T-helper 1 cell treated with Interleukin-12 subunit alpha and Interleukin-12 subunit beta and Interleukin-4 antibody, amounts not matched to agents 30 ng/mL and 1 ng/mL, for 36 hours (primary cell): ENCODE measurements at places on chromosomes 7 and 10. TPM values are rescaled to one million over a fixed set of nuclear protein-coding genes. Genes with fewer than 3 reads are reported as not detected.

The GRK5 gene
- 50.1 and 51.8 TPM in 2 replicates for total RNA-seq

The TRIL gene
- total RNA-seq = 0.44 and 0.47 TPM in 2 replicates

The STEAP2 gene
- total RNA-seq = 0.07 TPM in 1 of 2 replicates, not detected in the other

The MICALL2 gene
- total RNA-seq = 0.88 and 2.5 TPM in 2 replicates

The SLC12A9 gene
- total RNA-seq = 52.4 TPM in 2 replicates

The CTAGE15 gene
- 1.9 and 2.5 TPM in 2 replicates for total RNA-seq

The MMP21 gene
- 0.24 and 0.27 TPM in 2 replicates for total RNA-seq

The FANK1 gene
- not detected in 2 replicates for total RNA-seq

The PIK3AP1 gene
- total RNA-seq = 6.1 and 6.3 TPM in 2 replicates

The KLF14 gene
- not detected in 2 replicates for total RNA-seq

The INMT gene
- 5.2 and 5.9 TPM in 2 replicates for total RNA-seq

The AKR1B1 gene
- total RNA-seq = 104 and 107 TPM in 2 replicates

The GIMAP1 gene
- 27.2 and 27.3 TPM in 2 replicates for total RNA-seq

The ELOVL3 gene
- not detected in 2 replicates for total RNA-seq

The C7orf57 gene
- total RNA-seq = 0.10 TPM in 1 of 2 replicates, not detected in the other

The LIPJ gene
- 0.10 TPM in 1 of 2 replicates, not detected in the other for total RNA-seq

The NKX1-2 gene
- total RNA-seq = not detected in 2 replicates

The APBB1IP gene
- 59.3 and 61.3 TPM in 2 replicates for total RNA-seq

The ASB10 gene
- total RNA-seq = not detected in 2 replicates

The GPNMB gene
- total RNA-seq = 0.69 and 1.9 TPM in 2 replicates

The ACTL6B gene
- total RNA-seq = not detected in 2 replicates

The SYCE1 gene
- total RNA-seq = 0.25 and 0.32 TPM in 2 replicates

The FGL2 gene
- total RNA-seq = 3.4 and 4.4 TPM in 2 replicates

The MGAM2 gene
- total RNA-seq = not detected in 2 replicates

The GARIN1A gene
- 1.5 and 3.4 TPM in 2 replicates for total RNA-seq

The PDE6C gene
- not detected in 2 replicates for total RNA-seq

The MCM10 gene
- 50.7 and 55.5 TPM in 2 replicates for total RNA-seq

The SEMA3E gene
- total RNA-seq = not detected in 2 replicates

The SPDYE2B gene
- not detected in 2 replicates for total RNA-seq

The ZNF503 gene
- total RNA-seq = 0.05 TPM in 1 of 2 replicates, not detected in the other

The HOXA10 gene
- not detected in 2 replicates for total RNA-seq

The RTKN2 gene
- total RNA-seq = 7.2 and 7.8 TPM in 2 replicates

The SKIDA1 gene
- total RNA-seq = 0.05 TPM in 1 of 2 replicates, not detected in the other
